ENCODE measurements at places on chromosomes 6 and 20. TPM values are rescaled to one million over a fixed set of nuclear protein-coding genes. Genes with fewer than 3 reads are reported as not detected.

Gene ADTRP
- 1.3 TPM for total RNA-seq

Gene MAS1
- not detected for total RNA-seq

Gene BMP7
- total RNA-seq = not detected

Gene CCM2L
- not detected for total RNA-seq

Gene OSTM1
- total RNA-seq = 90.4 TPM

Gene VWA7
- total RNA-seq = 0.15 TPM

Gene BPIFB2
- total RNA-seq = not detected

Gene SLC35F1
- total RNA-seq = not detected

Gene GJA10
- total RNA-seq = not detected

Gene SLC25A27
- total RNA-seq = 5.7 TPM

Gene ZNF292
- total RNA-seq = 39.0 TPM

Gene HIVEP2
- total RNA-seq = 18.2 TPM

Gene HIVEP1
- 49.7 TPM for total RNA-seq

Gene MOXD1
- total RNA-seq = 9.1 TPM

DNA sequence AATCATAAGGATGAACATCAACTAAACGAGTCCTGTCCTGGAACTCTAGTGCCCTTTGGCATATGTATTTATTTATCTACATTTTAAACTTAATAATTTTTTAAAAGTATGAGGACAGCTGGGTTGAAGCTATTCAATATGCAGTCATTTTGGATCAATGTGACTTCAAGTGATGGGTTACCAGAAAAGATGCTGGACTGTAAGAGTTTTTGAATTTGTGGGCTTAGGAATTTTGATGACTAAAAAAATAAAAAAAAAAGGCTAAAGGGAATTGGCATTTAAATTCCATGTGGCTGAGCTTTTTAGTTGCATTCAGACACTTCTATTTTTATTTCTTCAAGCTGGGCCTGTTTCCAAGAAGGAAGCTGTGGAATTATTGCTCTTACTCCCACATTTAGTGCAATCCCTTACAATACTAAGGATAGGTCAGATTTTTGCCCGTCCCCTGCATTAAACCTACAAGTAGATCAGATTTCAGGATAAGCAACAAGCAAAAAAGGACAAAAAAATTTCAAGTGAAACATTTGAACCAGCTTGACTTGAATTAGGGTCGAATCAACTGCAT, 704.2 kb upstream of the CITED2 start:
- DNase-seq = no peak
- peaks cover 3% of the 10 kb centered on the region for H3K36me3 ChIP-seq

- H3K27ac ChIP-seq = no peak overlapping the region
- H3K4me1 ChIP-seq = peaks cover 15% of the 10 kb centered on the region
- no peak overlapping the region for H3K4me3 ChIP-seq
These were observed 60.5 kb upstream of the EXOC2 start for GRCh38 chr6:753486-753885.

DNA sequence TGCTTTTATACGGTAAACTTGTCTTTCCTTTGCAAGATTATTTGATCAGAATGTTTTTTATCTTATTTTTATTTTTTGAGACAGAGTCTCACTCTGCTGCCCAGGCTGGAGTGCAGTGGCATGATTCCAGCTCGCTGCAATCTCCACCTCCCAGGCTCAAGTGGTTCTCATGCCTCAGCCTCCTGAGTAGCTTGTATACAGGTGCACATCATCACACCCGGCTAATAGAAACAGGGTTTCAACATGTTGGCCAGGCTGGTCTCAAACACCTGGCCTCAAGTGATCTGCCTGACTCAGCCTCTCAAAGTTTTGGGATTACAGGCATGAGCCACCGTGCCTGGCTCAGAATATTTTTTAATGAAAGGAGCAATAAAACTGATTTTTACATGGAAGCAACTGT, 8.9 kb upstream of the LPIN3 start:
- H3K4me3 ChIP-seq = no peak overlapping the region
- no peak for DNase-seq
- peaks cover 32% of the 10 kb centered on the region for H3K4me1 ChIP-seq
- H3K36me3 ChIP-seq = no peaks in the 10 kb centered on the region

DNA sequence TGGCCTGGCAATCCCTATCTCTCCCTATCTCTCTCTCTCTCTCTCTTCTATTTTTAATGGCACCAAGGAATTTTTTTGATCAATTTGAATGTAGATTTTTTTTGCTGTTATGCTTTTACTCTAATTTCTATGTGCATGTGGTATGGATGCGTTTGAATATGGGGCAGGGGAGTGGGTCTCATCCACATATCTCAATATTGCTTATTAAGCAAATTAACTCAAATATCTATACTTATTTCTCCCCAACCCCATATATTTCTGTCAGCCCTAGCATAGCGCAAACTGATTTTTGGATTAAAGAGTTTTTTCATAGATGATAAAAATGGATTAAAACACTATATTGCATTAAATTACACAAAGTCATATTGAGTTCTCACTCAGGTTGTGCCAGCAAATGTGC, 210.2 kb downstream of the KHDRBS2 start:
- no peaks in the 10 kb centered on the region for H3K4me1 ChIP-seq
- H3K36me3 ChIP-seq = no peaks in the 10 kb centered on the region
- H3K27ac ChIP-seq = no peak overlapping the region

GRCh38 chr6:30102414-30102969, 10.4 kb downstream of the TRIM31 start:
- DNase-seq = no peak
- peaks cover 37% of the 10 kb centered on the region for H3K27me3 ChIP-seq
- peak overlapping the region; percentile 74 for H3K4me3 ChIP-seq
- peak overlapping the region; percentile 46 for H3K27ac ChIP-seq

GRCh38 chr6:52588087-52588709, 11.3 kb upstream of the TRAM2 start:
- H3K4me1 ChIP-seq = peaks cover 31% of the 10 kb centered on the region
- DNase-seq = no peak
- H3K27me3 ChIP-seq = no peaks in the 10 kb centered on the region
- H3K27ac ChIP-seq = no peak overlapping the region
- H3K4me3 ChIP-seq = no peak overlapping the region
- H3K36me3 ChIP-seq = no peaks in the 10 kb centered on the region

DNA sequence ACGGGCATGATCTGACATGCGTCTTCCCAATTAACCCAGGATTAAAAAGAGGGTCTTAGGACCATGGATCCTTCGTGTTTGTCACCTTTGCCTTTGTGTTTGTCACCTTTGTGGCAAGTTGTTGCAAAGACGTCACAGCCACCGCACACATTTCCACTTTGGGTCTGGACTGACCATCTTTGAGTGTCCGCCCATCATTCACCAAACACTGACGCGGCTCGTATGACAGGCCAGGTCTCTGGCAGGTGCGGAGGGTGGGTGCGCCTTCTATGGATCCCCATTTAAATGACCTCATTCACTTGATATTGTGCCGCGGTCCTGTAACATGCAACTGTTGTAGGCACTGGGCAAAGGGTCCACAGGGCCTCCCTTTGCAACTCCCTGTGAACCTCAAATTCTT, 404.1 kb downstream of the TAF4 start:
- no peak for DNase-seq
- no peak overlapping the region for H3K4me3 ChIP-seq
- H3K36me3 ChIP-seq = no peaks in the 10 kb centered on the region
- peaks cover 5% of the 10 kb centered on the region for H3K4me1 ChIP-seq
- peaks cover 3% of the 10 kb centered on the region for H3K27me3 ChIP-seq
- no peak overlapping the region for H3K27ac ChIP-seq

DNA sequence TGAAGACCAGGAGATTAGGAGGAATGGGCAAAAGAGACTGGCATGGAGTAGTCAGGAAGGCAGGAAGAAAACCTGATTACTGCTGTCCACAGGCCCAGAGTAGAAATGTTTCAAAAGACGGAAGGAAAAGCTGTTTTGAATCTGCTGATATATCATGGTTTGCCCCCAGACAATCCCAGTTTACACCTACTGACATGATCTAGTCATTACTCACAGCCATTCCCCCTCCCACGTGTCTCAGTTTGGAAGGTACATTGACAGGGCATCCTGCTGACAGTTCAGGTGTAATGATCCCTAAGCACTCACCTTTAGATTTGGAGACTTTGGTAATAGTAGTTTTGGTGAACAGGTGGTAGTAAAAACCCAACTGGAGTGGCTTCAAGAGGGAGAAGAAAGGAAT, 9.8 kb upstream of the TXNDC5 start:
- no peak for DNase-seq
- H3K4me3 ChIP-seq = no peak overlapping the region
- H3K27me3 ChIP-seq = peaks cover 3% of the 10 kb centered on the region

DNA sequence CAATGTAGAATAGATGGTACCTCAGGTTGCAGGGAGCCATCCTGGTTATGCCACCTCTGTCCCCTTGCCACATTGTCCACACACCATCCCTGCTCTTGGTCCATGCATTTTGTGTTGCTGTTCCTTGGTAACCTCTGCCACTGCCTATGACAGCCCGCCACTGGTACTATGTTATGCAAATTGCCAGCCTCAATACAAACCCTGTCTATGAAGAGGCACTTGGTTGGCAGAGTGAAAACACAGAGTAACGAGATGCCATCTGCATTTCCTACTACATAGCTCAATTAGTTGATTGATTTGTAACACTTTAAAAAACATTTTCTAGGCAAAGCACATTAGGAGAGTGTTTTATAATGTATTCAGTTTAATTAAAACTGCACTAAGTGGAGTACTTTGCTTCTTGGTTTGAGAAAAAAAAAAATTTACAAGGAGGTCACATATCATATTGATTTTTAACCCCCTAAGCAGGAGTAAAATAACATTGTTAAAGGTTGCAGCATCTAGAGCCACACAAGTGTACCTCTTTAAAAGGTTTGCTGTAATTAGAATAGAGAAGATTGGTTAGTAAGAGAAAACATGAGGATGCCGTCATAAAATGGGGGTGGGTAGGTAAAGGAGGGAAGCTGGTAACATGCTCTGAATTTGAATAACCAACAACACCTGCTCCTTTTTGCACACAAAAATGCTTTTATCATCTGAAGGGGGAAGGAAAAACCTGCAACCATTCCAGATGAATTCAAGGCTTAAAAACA, 817.1 kb downstream of the KIF16B start:
- H3K27ac ChIP-seq = no peak overlapping the region
- H3K36me3 ChIP-seq = no peaks in the 10 kb centered on the region
- no peaks in the 10 kb centered on the region for H3K27me3 ChIP-seq
- peaks cover 13% of the 10 kb centered on the region for H3K4me1 ChIP-seq

DNA sequence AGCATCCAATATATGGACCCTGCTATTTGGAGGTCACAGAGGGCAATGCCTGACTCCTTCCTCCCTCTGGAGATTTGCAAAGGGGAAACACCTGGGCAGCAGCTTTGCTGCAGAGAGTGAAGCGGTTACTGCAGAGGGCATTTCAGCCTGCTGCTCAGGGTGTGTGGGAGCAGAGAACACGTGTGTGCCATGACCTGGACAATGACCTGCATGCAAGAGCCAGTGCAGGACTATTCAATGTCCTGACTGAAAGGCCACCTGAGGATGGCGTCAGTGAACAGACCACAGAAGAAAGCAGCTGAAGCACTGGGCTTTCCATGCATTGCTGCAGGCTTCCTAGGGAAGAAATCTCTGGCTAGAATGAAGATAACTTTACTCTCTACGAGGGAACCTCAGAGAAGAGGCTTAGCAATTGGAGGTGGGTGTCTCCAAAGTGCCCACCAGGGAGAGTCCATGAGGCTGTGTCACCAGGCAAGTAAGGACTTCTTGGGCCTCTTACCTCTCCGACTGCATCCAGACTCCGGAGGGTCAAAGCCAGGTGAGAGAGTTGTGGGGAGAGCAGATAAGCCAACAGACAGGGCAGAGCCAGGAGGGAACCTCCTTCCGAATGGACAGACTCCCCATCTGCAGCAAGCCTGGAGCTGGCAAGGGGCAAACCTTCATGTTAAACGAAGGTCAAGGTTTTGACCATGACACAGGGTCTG, 52.9 kb upstream of the PMEPA1 start:
- peaks cover 32% of the 10 kb centered on the region for H3K4me1 ChIP-seq
- no peak overlapping the region for H3K4me3 ChIP-seq
- DNase-seq = peak; percentile 35
- H3K27ac ChIP-seq = no peak overlapping the region
- peaks cover 9% of the 10 kb centered on the region for H3K36me3 ChIP-seq
- H3K27me3 ChIP-seq = no peaks in the 10 kb centered on the region

GRCh38 chr6:64683682-64684081, 1023.3 kb downstream of the EYS start:
- DNase-seq = no peak
- H3K27me3 ChIP-seq = no peaks in the 10 kb centered on the region
- H3K4me3 ChIP-seq = peak overlapping the region; percentile 44
- H3K27ac ChIP-seq = peak overlapping the region; percentile 87
- H3K4me1 ChIP-seq = peaks cover 59% of the 10 kb centered on the region

- H3K36me3 ChIP-seq = peaks cover 6% of the 10 kb centered on the region
- no peak overlapping the region for H3K27ac ChIP-seq
- H3K4me3 ChIP-seq = no peak overlapping the region
- DNase-seq = no peak
- H3K27me3 ChIP-seq = no peaks in the 10 kb centered on the region
These were observed 1.5 kb downstream of the HM13 start for GRCh38 chr20:31515775-31516107.

DNA sequence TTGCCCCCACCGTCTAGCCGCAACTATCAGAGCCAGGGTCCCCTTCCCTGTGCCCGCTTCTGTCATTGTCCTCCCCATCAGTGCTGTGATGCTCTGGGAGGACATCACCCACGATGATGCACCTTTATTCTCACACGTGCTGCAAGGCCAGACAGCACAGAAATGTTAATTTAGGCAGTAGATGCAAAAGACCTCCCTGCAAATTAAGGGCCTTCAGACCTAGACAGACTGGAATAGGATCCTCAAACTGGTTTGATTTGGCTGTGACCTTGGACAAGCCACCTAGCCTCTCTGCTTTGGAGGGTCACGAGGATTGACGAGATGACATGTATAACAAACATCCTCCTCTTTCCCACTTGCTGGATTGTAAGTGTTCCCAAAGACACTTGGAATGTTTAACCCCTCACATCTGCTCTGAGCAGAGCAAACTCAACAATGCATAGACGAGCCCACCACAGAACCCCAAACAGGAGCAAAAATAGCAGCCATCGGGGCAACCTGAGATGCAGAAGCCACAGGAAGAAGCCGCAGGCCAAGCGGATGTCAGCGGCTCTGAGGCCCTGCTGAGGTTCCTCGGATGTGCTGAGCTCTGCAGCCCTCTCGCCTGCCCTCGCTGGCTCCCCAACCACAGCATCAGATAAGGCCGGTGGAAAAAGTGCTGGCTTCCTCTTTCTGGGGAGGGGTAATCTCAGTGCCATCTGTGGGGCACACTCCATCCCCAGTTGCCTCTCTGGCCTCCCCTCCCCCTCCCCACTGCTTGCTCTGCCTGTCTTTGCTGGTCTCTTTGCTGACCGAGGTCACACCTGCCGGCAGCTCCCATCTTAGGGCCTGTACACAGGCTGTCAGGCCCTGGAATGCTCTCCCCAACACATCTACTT, 35.3 kb downstream of the TOX2 start:
- no peaks in the 10 kb centered on the region for H3K36me3 ChIP-seq
- peaks cover 13% of the 10 kb centered on the region for H3K27me3 ChIP-seq

GRCh38 chr6:26383624-26384417, 913 bp downstream of the BTN2A2 start:
- H3K4me3 ChIP-seq = peak overlapping the region; percentile 98
- no peak for DNase-seq
- H3K36me3 ChIP-seq = peaks cover 3% of the 10 kb centered on the region
- no peaks in the 10 kb centered on the region for H3K27me3 ChIP-seq
- peaks cover 36% of the 10 kb centered on the region for H3K4me1 ChIP-seq
- peak overlapping the region; percentile 100 for H3K27ac ChIP-seq

GRCh38 chr20:17615645-17616479, 46.0 kb downstream of the DSTN start:
- DNase-seq = no peak
- peaks cover 34% of the 10 kb centered on the region for H3K36me3 ChIP-seq
- H3K4me3 ChIP-seq = no peak overlapping the region
- no peaks in the 10 kb centered on the region for H3K27me3 ChIP-seq
- peak overlapping the region; percentile 32 for H3K27ac ChIP-seq
- peaks cover 39% of the 10 kb centered on the region for H3K4me1 ChIP-seq

GRCh38 chr6:161536224-161536630, 262.4 kb upstream of the AGPAT4 start:
- no peaks in the 10 kb centered on the region for H3K36me3 ChIP-seq
- H3K4me3 ChIP-seq = no peak overlapping the region
- H3K27me3 ChIP-seq = no peaks in the 10 kb centered on the region
- peaks cover 13% of the 10 kb centered on the region for H3K4me1 ChIP-seq
- H3K27ac ChIP-seq = no peak overlapping the region

All from chondrocyte (in vitro differentiated cells).